ENCODE measurements at places on chromosomes 2 and 18. TPM values are rescaled to one million over a fixed set of nuclear protein-coding genes. Genes with fewer than 3 reads are reported as not detected.

DNA sequence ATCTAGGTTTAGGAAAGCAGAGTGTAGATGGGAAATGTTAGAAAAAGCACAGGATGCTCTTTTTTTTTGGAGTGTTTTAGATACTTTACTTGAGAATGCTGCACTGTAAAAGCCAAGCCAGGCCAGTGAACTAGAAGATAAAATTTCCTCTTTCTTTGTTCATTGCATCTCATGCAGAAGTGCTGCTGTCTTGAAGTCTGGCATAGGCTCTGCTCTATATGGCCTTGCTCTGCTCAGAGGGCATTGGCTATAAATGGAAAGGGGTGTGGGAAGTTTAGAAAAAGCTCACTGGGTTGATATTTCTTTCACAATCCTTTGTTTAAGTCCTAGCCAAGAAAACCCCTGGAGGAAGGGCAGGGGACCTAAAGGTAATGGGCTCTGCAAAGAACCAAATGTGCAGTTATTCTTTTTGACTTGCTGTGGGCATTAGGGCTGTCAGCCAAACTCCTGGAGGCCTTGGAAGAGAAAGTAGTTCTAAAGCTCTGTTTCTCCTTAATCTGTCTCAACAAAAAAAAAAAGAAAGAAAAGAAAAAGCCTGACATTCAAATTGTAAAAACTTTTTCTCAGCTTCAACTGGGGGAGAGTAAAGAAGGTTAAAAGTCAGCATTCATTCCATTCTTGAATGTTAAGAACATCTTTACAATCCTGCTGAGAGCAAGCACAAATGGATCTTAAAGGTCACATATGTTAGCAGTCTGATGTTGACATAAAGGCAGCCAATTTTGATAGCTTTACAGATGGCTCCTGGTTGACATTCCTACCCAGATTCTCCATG is 338.3 kb downstream of the GULP1 start:
- no peak for ATAC-seq

- ATAC-seq, result no peak
Observed at GRCh38 chr2:177728399-177728765, 335.8 kb downstream of the AGPS start.

GRCh38 chr2:123453772-123454171 is 571.3 kb upstream of the CNTNAP5 start:
- ATAC-seq, result no peak

DNA sequence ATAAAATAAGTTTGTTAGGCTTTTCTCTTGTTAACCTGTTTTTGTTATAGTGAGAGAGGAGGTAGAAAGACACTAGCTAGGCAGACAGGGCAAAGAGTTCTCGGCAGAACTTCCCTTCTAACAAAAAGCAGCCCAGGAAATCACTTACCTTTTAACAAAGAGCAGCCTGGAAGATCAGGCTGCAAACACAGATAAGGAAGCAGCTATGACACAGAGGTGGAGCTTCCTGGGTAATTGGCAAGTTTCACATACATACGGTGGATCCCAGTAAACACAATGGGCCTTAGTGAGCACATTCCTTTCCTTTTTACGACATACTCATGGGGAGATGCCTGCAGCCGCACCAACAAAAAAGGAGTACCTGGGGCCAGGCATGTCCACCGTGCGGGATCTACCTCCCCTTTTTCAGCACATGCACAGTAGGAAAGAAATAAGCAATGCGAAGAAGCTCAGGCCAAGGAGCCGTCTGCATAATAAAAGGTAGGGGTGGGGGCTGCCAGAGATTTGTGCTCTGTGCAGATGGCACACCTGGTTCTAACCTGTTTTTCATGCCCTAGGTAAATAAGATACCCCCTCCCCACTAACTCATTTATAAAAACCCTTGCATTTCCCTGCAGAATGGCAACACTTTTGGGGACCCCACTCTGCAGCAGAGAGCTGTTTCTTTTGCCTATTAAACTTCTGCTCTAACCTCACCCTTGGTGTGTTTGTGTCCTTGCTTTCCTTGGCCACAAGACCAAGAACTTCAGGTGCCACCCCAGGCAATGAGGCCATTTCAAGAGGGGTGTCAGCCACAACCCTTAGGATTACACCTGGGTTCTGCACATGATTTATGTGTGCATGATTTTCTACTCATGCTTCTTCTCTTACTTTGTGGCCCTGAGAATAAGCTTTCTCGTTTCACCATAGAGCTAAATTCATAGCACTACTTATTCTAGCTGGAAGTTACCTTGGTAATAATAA is 26.5 kb downstream of the MDH1 start:
- ATAC-seq, result peak; percentile 47

DNA sequence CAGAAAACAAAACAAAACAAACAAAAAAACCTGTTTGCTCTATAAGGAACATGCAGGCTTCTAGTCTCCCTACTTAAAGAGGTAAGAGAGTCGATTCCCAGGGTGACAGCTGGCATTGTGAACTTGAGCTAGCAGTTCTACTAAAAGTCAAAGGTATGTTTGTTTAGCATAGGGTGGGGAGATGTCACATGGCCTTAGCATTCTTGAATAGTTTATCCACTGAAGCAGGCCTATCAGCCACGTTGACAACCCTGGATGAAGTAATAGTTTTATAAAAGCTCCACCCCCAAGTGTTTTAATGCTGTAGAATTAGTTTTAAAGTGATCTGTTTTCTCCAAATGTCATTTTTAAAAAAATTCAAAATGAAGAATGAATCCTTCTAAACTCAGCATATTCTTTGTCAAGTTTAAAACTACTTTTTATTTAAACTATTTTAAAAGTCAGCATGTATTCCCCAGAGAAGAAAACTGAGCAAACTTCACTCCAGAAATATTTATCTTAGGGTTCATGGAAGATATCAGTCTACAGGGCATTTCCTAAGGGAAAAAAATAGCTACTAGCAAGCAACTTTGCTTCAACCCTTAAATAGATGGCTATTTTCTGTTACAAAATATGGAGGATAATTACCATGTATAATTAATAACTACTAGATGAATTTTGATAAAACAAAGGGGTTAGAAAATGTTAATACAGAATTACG is 1.7 kb downstream of the MYOM1 start:
- peak; percentile 95 for ATAC-seq

DNA sequence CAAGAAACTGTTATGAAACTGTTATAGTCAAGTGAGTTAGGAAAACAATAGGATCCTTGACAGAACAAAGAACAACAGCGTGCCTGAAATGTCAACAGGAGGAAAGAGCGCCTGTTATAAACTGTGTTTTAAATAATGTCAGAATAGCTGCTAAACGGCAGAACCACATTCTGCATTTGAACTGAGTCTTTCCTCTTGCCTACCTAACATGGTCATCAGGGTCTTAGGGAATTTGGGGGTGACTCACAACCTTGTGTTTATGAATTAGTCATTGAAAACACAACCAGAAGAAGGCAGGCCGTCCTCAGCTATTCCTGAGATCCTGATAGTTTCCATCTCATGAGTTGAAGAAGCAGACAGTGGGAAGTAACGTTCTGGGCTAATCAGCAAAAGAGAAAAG is 222.0 kb upstream of the FN1 start:
- no peak for ATAC-seq

DNA sequence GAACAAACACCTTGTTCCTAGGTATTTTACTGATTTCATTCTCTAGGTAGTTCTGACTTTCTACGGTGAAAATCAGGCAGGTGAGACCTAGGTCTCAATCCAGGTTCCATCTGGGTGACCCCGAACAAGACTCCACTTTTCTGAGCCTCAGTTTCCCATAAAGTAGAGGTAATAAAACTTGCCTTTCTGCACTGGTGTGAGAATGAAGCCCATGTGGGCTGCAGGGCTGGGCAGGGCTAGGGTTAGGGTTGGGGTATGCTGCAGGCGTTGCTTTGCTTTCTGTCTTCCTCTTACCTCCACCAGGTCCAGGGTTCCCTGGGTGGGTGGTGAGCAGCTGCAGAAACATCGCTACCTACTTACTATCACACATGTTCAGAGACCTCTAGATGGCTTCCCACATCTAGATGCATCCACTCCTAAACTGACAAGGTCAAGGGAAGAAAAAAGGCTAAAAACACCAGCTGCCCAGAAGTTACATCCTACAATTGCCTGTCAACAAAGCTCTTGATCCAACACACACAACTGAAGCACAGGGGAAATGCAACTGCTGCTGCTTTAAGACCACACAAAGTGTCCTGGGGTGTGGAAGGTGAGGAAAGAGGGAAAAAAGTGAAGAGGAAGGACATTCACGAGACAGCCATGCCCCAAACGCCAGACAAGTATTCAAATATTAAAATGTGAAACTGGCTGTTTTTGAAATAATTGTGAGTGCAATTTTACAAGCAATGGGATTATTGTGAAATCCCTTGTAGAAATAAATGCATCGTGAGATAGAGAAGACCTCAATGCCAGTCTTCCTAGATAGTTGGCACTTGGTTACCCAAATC is 23.5 kb downstream of the MBP start:
- no peak for ATAC-seq

The GKN2 gene
- not detected for total RNA-seq

The M1AP gene
- 1.6 TPM for total RNA-seq

DNA sequence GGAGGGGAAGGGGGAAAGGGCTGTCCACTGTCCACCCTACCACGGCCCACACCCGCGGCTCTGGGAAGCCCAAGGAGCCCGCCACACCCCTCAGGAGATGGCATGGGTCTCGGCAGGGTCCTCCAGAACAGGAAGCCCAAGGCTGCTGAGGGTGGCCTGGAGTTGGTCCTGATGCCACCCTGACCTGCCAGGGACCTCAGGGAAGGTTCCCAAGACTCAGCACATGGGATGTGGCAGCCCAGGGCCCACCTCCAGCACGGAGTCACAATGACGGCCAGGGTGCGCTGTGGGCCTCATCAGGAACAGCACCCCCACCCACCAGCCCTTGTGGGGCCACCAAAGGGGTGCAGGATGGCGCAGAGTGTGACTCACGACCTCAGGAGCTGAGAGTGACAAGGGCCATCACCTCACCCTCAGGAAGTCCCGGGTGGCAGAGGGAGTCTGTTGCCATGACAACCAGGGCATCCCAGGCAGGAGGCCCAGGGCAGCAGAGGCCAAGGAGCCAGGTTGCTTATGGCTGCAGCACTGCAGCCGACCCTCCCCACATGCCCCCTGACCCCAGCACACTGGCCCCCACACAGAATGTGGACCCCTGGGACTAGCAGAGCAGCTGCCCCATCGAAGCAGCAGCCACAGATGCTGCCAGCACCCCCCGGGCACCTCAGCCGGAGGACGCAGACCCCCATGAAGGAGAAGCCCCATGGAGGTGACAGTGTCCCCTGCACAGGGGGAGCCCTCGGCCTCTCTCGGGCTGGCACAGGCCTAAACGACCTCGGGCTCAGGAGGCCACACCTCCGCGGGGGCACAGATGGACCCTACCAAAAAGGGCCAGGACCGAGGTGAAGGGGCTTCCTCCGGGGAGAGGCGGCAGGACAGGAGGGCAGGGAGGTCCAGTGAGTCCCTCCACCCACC is 34.3 kb downstream of the KIF1A start:
- ATAC-seq, result no peak

The PLA2R1 gene
- 6.2 TPM for total RNA-seq

- ATAC-seq, result no peak
Observed at GRCh38 chr2:147231081-147231480, 613.7 kb upstream of the ACVR2A start.

DNA sequence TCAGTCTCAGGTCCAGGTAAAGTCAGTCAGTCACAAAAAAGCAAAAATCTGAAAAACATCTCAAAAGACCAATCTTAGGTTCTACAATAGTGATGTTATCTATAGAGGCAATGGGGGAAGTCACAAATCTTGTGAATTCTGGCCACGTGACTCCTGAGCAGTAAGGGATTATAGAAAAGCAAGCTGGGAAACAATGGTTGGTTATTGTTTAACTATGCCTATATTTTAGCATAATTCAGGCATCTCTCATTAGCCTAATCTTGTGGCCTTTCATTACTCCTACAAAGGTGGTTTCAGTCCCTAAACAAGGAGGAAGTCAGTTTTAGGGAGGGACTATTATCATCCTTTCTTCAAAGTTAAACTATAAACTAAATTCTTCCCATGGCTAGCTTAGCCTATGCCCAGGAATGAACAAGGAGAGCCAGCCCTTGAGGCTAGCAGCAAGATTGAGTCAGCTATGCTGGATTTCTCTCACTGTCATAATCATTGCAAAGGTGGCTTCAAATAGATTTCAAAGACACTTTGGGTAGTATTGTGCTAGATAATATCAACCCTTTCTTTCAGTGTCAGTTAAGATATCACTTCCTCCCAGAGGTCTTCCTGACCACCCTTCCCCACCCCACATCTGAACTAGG is 56.4 kb upstream of the ITGA6 start:
- no peak for ATAC-seq

DNA sequence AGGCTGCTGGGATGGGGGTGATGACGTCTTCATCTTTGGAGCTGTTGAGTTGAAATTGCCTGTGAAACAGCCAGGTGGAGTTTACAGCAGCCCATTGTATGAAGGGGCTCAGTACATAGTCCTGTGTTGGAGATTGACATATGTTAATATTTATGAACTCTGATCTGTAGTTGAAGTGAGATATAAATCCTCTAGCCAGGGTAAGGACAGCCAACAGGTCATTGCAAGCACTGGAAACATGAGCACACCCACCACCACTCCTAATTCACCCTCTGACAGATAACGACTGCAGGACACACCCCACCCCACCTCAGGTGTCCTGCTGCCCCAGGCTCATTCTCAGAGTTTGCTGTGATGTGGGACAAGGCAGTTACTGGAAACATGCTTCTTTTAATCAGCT is 112.4 kb upstream of the TRIB2 start:
- no peak for ATAC-seq

The KCNE4 gene
- total RNA-seq, result 0.12 TPM

The UGT1A4 gene
- 0.80 TPM for total RNA-seq

- no peak for ATAC-seq
Observed at GRCh38 chr18:62838475-62839098, 123.2 kb downstream of the PHLPP1 start.

- peak; percentile 42 for ATAC-seq
Observed at GRCh38 chr18:25503567-25504081, 151.7 kb upstream of the ZNF521 start.

The RPIA gene
- 9.5 TPM for total RNA-seq

- peak; percentile 99 for ATAC-seq
Observed at GRCh38 chr2:146721486-146721885, 1123.3 kb upstream of the ACVR2A start.

DNA sequence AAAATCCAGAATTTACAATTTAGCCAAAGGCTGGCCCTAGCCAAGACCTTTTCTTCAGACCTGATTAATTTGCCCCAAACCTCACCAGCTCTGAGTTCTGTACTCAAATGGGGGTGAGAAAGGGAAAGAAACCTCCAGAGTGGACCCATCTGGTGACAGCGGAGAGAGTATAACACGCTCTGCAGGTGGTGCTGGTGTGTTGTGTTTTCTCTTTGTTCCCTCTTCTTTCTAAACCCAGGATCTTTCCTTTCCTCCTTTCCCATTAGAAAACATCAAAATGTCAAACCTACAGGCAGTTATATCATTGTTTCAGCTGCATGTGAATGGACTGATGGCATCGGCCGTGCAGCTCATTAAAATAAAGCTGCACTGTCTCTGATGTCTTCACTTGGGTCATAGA is 253.2 kb upstream of the SP5 start:
- no peak for ATAC-seq

GRCh38 chr2:61141151-61141550 is 20.8 kb upstream of the C2orf74 start:
- no peak for ATAC-seq

- ATAC-seq, result no peak
Observed at GRCh38 chr2:228239207-228239906, 57.9 kb upstream of the SPHKAP start.

All from esophagus mucosa (tissue), 1 donor.